B cell (primary cell): ENCODE measurements at places on chromosomes 5 and 9.

DNA sequence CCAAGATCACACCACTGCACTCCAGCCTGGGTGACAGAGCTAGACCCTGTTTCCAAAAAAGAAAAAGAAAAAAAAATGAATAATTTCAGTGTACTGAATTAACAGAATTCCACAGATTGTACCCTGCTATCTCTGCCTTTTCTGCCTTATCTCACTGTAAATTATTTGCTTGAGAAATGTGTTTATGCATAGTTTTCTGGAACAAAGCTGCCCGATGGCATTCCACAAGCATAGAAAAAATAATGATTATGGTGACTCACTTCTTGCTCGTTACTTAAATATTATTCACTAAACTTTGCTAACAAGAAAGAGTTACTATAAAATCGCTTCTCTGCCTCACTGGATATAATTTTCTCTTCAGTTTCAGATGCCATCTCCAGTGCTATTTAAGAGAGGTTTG lies 88.7 kb upstream of the FAM169A start:
- DNase-seq, result no peak

DNA sequence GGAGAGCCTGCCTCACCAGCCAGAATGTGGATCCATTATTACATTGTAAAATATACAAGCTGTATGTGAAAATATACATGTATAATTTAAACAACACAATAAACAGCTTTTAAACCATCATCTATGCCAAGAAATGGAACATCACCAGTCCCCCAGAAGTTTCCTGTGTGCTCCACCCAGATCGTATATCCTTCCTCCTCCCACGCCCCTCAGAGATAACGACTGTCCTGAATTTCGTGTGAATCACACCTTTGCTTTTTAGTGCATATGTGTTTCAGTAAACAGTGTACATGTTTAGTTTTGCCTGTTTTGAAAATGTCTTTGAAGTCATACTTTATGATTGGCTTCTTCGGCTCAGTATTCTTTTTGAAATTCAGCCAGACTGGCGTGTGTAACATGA lies 134.6 kb upstream of the MYO10 start:
- no peak for DNase-seq

GRCh38 chr5:111948092-111948841 lies 191.3 kb upstream of the NREP start:
- no peak for DNase-seq

DNA sequence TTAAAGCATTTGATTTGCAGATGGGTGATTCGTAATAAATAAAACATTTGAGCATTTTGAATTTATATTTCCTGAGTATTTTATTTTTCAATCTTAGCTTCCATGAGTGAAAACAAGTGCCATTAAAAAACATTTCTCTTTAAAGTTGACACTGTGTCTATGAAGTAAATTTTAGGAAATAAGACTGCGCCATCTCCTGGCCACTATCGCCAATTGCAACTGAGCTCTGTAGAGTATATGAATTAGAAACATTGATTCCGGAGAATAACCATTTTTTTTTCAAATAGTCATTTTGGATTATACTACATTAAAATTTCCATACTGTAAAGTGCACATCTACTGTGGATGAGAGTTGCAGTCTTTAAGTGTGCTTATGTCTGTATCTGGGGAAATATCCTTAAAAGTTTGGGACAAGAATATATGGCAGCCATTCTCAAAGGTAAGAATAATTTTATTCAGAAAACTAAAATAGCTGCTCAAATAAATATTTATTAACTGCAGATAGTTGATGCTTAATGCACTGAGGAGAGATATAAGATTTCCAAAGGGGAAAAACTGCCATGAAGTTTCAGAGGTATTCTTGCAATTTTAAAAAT lies 5.9 kb downstream of the DMRTA1 start:
- peak; percentile 64 for DNase-seq

DNA sequence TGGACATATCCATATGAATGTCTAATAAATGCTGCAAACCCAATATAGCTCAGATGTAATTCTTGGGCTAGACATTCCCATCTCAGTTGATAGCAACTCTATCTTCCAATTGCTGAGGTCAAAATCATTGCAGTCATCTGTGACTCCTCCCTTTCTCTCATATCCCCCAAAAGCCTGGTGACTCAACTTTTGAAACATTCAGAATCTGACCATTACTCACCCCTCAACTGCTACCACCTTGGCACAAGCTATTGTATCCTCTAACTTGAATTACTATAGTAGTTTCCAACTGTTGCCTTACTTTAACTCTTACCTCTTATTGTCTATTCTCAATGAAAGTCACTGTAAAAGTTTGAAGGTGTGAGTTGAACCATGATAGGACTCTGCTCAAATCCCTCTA lies 600.1 kb upstream of the RGMB start:
- DNase-seq, result no peak
